LHCN-M2 (cell line): ENCODE measurements at places on chromosomes 2 and 18. TPM values are rescaled to one million over a fixed set of nuclear protein-coding genes. Genes with fewer than 3 reads are reported as not detected.

GRCh38 chr2:146634230-146635097, 1210.4 kb upstream of the ACVR2A start:
- DNase-seq, result peak; percentile 61

Gene NT5C1B
- total RNA-seq, result not detected in 2 replicates

Gene MROH2A
- total RNA-seq, result not detected in 2 replicates

- peak; percentile 57 for DNase-seq
These were observed 32.7 kb downstream of the LPIN1 start for GRCh38 chr2:11778923-11779757.

DNA sequence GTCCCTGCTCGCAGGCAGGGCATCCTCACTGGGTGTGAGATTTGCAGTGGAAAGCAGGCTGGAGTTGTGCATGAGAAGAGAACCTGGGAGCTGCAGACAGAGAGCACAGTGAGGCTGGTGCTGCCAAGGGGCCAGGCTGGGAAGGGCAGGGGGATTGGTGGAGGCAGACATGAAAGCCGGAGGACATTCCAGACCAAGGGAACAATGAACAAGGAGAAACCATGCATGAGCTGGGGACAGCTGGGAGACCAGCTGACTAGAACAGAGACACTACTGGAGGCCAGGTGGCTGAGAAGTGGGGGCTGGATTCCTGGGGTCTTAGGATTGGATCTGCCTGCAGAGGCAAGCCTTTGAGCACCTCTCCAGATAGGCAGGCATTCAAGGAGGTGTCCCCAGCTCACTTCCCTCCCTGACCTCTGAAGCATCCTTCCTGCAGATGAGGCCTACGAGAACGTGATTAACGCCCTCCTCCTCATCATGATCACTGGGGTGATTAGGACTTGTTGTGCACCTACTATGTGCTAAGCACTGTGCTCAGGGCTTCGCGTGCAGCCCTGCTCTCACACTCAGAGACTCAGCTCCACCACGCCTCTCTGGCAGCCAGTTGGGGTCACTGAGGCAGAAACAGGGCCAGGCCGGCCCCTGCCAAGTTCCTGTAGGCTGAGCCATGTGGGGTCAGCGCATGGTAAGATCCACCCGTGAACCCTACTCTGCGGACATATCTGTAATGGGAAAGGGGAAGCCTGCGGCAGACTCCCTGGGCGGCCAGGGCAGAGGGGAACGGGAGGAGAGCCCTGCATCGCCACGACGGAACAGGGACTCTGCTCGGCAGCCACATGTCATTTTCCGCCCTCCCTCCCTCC, 74.8 kb upstream of the SLC66A3 start:
- no peak for DNase-seq

DNA sequence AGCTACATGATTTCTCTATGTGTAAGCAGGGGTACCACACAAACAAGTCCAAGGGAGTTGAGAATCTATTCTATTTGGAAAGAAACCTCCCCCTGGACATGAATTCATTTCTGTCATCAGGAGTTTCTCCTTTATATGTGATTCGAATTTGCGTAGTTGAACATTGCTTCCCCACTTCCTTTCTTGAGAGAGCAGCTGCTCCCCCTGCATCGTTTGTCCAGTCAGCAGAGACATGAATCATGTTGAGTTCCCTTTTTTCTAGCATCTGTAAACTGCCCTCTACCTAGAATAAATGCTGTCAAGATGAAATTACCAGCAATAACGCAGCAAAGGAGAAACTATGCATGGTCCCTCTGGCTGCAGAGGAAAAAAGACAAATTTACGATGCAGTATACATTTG, 73.8 kb downstream of the KIF5C start:
- peak; percentile 39 for DNase-seq

DNA sequence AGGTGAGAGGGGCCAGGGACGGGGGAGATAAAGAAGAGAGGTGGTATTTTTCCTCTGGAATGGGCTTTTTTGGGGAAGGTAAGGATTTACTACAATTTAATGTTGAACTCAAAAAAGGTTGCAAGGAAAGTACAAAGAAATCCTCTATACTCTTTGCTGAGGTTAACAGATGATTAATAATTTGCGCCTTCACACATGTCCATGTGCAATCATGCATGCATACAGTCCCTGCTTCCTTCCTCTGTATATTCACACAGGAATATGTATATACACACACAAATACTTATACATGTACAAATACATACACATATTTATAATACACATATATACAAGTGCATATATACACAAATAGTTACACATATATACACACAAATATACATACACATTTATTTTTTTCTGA, 193.4 kb downstream of the NBAS start:
- no peak for DNase-seq

- DNase-seq, result peak; percentile 26
These were observed 513.1 kb downstream of the PARD3B start for GRCh38 chr2:205058409-205058808.

DNA sequence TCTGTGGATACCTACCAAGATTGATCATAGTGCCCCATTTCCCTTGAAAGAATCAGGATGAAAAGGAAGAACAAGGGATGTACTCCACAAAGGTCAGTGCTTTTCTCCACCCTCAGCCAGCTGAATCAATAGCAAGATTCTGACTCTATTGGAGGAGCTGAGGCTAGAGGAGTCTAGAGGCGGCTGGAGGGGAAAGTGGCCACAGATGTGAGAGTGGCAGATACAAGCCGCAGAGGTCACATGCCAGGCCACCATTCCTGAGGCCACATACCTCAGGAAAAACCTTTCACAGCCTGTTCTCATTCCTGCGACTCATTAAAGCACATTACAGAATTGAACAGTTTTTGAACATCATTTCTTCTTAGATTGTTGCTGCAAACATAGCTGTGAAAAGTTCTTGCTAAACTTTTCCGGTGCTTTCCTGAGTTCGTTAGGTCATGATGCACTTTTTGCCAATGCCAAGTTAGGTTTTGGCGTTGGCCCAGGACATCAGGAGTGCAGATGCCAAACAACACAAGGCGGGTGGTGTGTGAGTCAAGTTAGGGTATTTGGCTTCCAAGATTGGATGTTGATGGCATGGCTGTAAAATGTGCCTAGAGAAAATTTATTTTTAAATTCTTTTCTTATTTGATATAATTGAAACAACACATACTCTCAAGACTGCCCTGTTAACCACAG, 160.7 kb upstream of the SP5 start:
- DNase-seq, result peak; percentile 93
